Airway epithelial cell (primary cell): ENCODE measurements at places on chromosomes 4 and X. TPM values are rescaled to one million over a fixed set of nuclear protein-coding genes. Genes with fewer than 3 reads are reported as not detected.

The STEEP1 gene
- total RNA-seq: 21.4 and 24.1 TPM in 2 replicates

The GAGE12E gene
- total RNA-seq: not detected in 2 replicates

The SHOX gene
- total RNA-seq: not detected in 2 replicates

The UGT2B15 gene
- 1.2 TPM in 1 of 2 replicates, not detected in the other for total RNA-seq

The NUP62CL gene
- 2.0 and 3.5 TPM in 2 replicates for total RNA-seq

The EFHC2 gene
- total RNA-seq: 0.56 and 1.3 TPM in 2 replicates

The COX7B2 gene
- total RNA-seq: not detected in 2 replicates

The ZDHHC15 gene
- total RNA-seq: not detected in 2 replicates

The MFAP3L gene
- 0.70 and 2.0 TPM in 2 replicates for total RNA-seq

The TIGD4 gene
- total RNA-seq: 0.14 TPM in 1 of 2 replicates, not detected in the other

The SSX1 gene
- not detected in 2 replicates for total RNA-seq

The SOX3 gene
- total RNA-seq: not detected in 2 replicates

The PROM1 gene
- under 0.01 TPM in 1 of 2 replicates, not detected in the other for total RNA-seq

The DCLK2 gene
- 0.07 and 0.19 TPM in 2 replicates for total RNA-seq

The FAM53A gene
- 0.42 and 1.1 TPM in 2 replicates for total RNA-seq

The SPOCK3 gene
- 0.56 and 3.5 TPM in 2 replicates for total RNA-seq

The SPATA18 gene
- total RNA-seq: 3.5 and 6.2 TPM in 2 replicates

The TMEM255A gene
- total RNA-seq: 0.35 TPM in 1 of 2 replicates, not detected in the other

The NXF2 gene
- not detected in 2 replicates for total RNA-seq

The MAGEA4 gene
- total RNA-seq: not detected in 2 replicates

The CT45A5 gene
- total RNA-seq: not detected in 2 replicates

The ERVMER34-1 gene
- 2.7 and 4.2 TPM in 2 replicates for total RNA-seq
